ENCODE measurements at places on chromosomes 4 and X.

- DNase-seq = no peak
Measured at GRCh38 chr4:146762016-146762415, 123.3 kb downstream of the POU4F2 start.

- no peak for DNase-seq
Measured at GRCh38 chrX:148363471-148364235, 136.8 kb upstream of the AFF2 start.

GRCh38 chrX:16524316-16524715 lies 125.6 kb upstream of the S100G start:
- DNase-seq = no peak

DNA sequence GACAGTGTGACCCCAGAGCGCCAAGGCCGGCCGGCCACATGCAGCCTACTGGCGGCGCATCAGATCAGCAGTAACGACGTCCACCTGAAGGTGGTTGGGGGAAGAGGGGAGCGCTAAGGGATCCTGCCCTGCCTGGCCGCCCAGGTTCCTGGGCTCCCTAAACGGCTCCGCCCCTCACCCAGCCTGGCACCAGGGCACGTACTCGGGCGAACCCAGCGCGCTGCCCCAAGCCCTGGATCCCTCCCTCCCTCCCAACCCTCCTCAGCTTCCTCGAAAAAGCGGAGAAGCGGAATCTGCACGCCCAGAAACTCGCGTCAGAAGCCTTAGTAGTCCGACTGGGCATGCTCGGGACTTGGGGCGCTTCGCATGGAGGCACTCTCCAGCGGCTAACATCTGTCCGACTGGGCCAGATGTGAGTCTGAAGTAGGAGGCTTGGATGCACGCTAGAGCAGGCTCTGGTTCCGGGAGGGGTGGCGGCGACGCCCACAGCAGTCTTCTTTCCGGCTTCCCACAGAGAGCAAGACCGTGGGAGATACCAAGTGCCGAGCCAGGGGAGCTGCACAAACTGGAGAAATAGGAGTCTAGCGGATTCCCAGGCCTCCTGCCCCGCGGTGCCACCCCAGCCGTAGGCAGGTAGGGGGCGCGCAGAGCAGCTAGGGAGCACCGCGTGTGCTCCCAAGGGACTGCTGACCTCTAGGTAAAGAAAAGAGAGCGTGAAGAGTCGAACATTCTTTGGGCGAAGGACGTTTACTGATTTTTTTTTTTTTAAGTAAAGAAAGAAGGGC lies 114.3 kb upstream of the TEX13C start:
- no peak for DNase-seq

GRCh38 chr4:90189178-90189577 lies 62.0 kb downstream of the CCSER1 start:
- no peak for DNase-seq

DNA sequence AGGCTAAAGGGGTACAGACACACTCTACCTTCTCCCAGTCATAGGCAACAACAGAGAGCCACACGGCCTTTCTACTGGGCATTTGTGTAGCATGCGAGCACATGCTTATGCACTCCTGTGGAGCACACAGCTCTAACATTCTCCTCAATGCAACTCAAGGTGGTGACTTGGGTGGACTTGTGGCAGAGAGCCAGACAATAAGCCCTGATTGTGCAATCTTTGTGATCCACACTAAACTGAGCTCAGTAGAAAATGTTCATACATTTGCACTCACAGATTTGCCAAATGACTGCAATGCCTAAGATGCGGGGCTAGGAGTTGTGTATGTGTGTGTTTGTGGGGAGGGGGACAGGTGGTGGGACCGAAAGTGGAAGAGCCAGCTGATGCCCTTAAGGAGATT lies 31.4 kb upstream of the SETD7 start:
- no peak for DNase-seq

GRCh38 chr4:151029537-151029936 lies 14.5 kb upstream of the LRBA start:
- DNase-seq = no peak

GRCh38 chr4:63904201-63904600 lies 505.0 kb downstream of the TECRL start:
- DNase-seq = no peak

GRCh38 chrX:83008415-83008814 lies 499.7 kb upstream of the POU3F4 start:
- DNase-seq = peak; percentile 2

GRCh38 chrX:30690330-30690729 lies 37.1 kb downstream of the GK start:
- peak; percentile 18 for DNase-seq

DNA sequence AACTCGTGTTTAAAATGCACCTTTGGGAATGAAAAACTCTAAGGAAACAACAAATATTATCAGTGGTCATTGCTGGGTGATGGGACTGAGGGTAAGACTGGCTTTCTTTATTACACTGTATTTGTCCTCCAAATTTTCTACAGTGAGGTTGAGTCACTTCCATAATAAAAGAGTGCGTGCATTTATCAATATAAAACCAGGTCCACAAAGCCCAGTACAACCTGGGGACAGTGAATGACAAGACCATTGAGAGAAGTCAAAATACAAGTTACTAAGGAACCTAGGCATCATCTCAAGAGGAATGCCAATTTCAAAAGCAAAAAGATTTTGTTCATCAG lies 76.4 kb downstream of the MAGED4 start:
- no peak for DNase-seq

GRCh38 chrX:22069586-22069985 lies 37.5 kb downstream of the PHEX start:
- no peak for DNase-seq

All from dermis blood vessel endothelial cell (primary cell).